ENCODE measurements at places on chromosomes 4 and X. TPM values are rescaled to one million over a fixed set of nuclear protein-coding genes. Genes with fewer than 3 reads are reported as not detected.
A peak's percentile ranks its signal among the peaks of the same experiment; 100 is the strongest.

ZCCHC4 gene
- 12.3 TPM for polyA plus RNA-seq

DNA sequence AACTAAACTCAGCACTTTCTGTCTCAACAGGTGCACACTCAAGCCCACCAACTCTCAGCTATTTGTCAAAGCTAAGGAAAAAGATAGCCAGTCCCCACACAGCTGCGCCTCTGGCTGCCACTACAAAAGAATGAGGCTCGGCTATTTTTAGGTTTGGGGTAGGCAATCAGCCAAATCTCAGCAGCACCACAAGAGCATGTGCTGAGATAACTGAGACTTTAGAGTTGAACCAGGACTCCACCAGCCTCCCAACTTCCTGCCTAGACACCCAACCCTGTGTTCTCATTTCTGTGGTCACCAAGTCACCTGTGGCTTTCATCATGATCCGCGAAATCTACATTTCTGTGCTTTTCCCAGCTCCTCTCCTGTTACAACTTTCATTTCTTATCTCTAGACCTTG lies 28.0 kb downstream of the DMD start:
- peak; percentile 21 for DNase-seq

CFAP99 gene
- polyA plus RNA-seq = 1.1 TPM

SEPTIN6 gene
- 31.6 TPM for polyA plus RNA-seq

- no peak for DNase-seq
Measured at GRCh38 chr4:78602334-78602733, 50.8 kb downstream of the ANXA3 start.

CXCL10 gene
- polyA plus RNA-seq = 0.98 TPM

GALNTL6 gene
- 0.06 TPM for polyA plus RNA-seq

DNA sequence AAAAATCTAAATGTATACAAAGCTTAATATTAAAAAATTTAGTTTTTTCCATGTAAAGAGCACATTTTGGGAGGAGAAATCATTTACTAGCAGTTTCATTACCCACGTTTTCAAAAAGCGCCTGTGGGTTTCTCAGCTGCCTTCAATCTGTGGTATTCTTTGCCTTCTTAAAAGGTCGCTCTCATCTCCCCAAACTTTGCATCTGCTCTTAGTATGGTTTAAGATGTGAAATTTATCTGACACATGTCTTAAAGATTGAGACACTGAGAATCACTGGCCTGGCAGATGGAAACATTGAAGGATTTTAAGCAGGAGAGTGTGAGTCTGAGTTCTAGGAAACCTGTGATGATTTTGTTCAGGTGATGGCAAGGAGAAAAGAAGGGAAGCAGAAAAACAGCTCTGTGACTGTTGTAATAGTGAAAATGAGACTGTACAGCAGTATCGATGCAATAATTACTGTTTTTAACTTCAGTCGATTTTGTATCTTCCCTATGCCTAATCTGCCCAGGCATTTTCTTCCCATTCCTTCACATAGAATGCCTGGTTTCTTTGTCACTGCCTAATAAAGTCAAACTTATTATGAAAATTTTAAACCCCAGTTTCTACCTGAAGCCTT lies 75.9 kb downstream of the PAQR3 start:
- no peak for DNase-seq

DNA sequence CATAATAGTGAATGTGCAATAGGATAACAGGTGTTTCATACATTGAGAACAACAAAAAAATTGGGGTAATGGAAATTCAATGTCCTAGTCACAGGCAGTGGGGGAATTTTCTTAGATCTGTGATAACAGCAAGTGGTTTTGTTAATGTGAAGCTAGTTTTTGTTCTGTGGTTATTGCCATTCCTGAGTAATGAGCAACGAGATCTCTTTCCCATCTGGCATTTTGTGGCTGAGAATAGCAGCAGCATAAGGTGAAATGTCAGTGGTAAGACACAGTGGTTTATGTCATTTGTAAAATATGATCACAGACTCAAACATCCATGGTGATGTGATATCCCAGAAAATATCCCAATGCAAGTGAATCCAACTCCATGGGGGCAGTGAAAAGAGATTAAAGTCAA lies 497.5 kb downstream of the KCNIP4 start:
- no peak for DNase-seq

HSFX3 gene
- polyA plus RNA-seq = not detected

H2BW2 gene
- polyA plus RNA-seq = 1.3 TPM

DNA sequence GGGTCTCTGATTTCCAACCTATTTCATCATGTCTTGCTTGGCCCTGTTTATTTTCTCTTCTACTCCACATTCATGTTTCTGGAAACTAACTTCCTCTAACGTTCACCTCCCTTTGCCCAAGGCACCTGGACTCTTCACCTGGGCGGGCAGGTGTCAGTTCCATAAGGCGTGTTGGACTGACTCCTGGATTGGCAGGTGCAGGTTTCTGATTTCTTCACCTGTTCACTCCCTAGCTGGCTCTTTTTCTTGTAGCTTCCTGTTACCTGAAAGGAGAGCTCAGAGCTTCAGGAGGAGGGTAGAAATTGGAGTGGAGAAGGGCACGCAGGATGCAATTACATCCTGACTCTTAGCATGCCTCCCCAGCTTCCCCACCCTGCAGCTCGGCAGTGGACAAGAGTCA lies 350.8 kb upstream of the KLF3 start:
- DNase-seq = no peak

- no peak for DNase-seq
Measured at GRCh38 chrX:148629434-148629833, 129.0 kb downstream of the AFF2 start.

DNA sequence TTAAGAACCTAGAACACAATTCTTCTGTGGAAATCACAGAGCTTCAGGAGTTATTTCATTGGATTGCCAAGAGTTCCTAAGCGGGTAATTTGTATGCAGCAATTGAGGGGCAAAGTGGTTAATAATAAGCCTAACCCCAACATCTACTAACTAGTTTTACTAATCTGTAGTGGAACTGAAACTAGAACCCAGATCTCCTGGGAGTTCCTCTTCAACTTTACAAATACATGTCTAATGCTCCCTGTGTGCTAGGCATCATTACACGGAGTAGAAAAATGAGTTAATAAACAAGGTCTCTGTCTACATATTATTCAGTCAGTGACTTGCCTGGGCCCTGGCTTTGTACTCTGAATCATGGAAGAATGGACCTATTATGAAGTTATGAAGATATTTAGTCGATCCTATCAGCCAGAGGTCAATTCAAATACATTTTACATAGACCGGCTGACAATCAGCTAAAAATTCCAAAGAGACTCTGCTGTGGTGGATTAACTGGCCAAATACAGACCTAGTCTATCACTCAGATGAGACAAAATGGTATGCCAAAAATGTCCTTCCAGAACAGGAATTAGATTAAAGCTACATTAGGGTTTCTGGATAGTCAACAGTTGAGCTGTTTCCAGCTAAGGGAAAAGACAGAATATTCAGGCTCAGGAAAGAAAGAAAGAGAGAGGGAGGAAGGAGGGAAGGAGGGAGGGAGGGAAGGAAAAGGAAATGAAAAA lies 326.0 kb downstream of the FBXW7 start:
- DNase-seq = no peak

DNA sequence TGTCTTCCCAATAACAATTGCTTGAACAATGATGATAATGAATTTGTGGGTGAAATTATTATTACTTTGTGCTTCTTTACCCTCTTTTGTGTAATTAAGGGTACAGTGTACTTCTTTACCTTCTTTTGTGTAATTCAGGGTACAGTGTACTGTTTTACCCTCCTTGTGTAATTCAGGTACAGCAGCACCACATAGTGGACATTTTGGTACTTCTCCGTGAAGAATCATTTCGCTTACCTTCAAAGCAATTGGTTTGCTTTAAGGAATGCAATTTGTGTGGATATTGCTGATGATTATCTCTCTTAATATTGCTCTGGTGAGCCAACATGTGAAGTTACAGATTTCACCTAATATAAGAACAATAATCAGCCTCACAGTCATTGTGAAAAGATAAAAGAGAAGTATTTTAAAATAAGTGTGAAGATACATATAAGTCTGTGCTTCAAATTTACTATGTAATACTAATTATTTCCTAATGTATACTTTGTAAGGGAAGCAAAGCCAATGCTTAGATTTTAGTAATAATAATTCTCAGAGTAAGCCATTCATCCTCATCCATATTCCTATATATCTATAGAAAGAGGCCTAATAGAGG lies 27.2 kb upstream of the SEC24B start:
- DNase-seq = peak; percentile 36

GRCh38 chr4:1328267-1329155 lies 18.5 kb upstream of the UVSSA start:
- no peak for DNase-seq

DNA sequence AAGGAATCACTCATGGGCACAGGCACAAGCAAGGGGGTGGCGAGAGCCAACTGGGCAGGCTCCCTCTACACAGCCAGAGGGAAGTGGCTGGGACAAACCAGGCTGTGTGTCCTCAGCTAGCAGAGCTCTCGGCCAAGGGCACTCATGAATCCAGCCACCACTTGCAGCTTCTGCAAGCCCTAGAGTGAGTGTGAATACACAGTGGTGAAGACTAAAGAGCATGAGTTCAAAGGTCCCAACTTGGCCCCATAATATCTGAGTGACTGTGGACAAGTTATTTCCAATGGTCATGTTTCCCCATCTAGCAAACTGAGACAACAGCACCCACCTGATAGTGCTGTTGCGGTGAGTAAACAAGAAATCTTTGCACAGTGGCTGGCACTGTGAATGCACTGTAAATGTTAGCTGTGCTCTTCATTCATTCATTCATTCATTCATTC lies 51.7 kb downstream of the ADGRG2 start:
- no peak for DNase-seq

- no peak for DNase-seq
Measured at GRCh38 chr4:113232194-113232593, 182.7 kb downstream of the ANK2 start.

DNA sequence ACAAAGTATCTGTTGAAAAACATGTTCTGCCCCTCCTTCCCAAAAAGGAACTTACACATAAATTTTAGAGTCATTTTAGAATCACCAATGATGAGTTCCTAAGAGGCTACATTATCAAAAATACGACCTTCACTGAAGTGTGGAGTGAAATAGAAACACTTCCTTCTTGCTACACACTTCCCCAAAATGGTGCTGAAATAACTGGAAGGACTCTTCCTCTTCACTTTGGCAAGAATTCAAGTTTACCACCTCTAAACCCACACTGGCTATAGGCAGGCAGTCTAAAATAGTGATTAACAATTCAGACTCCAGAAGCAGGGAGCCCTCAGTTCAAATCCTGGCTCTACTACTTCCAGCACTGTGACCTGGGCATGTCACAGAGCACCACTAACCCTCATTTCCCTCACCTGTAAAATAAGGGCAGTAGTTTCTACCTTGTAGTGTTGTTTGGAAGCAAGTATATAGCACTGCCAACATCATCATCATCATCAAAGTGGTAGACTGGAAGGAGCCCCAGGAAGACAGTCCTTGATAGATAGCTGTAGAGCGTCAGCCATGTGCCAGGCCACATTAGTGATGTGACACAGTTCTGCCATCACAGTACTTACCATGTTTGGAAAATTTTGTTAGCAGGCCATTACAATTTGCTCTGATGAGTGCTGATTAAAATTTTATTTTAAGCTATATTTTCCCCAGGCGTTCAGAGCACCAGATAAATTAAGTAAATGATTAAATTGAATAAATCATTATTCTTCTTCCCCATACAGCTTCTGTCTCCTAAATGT lies 103.3 kb downstream of the PARM1 start:
- no peak for DNase-seq

OTUD6A gene
- polyA plus RNA-seq = not detected

DNA sequence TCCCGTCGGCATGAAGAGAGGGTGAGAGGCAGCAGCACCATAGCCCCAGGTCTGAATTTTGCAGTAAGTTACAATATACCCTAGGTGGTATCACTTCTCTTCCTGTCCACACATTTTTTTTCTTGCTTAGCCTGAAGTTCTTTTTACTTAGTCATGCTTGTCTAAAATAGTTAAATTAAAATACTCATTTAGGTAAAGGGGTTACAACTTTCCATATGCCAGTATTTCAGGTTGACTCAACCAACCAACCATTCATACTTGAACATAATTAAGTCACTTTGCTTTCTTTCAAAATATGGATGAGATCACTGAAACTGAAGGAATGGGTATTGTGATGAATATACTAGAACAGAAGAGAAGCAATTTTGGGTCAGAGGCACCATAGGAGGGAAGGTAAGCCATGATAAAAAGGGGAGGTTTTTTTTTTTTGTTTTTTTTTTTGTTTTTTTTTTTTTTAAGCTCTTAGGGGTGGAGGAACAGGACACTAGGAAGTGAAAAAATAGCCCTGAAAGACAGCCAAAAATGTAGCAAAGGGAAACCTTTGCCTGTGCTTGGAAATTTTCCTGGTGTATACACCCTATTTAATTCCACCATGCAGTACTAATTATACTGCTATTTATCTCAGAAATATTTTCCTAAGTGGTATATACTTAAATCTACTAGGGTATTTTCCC lies 41.8 kb downstream of the RPS6KA3 start:
- DNase-seq = no peak

DNA sequence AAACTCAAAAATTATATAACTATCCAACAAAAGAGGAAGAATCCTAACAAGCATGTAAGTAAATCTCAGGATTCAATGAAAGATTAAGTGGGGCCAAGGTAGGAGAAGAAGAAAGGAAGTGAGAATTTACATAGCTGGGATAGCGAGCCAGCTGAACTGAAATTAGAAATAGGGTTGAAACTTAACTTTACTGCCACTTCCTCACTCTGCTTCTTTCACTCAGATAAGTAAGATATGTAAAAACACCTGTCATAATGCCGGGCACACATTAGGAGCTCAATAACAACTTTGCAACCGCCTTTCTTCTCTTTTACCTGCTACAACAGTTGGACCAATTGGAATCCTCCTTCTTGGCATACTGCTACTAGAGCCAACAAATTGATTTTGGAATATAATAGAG lies 129.4 kb downstream of the CNKSR2 start:
- DNase-seq = no peak

DNA sequence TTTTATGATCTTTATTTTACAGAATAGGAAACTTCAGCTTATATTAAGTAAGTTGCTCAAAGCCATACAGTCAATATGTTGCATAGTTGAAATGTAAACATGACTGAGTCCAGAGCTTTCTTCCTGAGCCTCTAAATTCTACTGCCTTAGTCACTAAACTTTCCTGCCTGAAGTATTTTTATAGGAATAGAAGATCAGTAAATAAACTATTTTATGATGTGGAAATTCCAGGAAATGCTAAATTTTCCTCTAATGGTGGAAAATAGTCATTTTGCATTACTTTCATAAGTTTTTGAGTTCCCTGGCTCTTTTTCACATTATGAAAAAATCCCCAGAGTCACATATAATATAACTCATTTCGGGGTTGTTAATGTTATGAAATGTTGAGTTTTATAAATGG lies 182.8 kb downstream of the BANK1 start:
- DNase-seq = no peak

- no peak for DNase-seq
Measured at GRCh38 chr4:70844180-70844579, 4.5 kb upstream of the GRSF1 start.

BEX5 gene
- polyA plus RNA-seq = 2.5 TPM

- DNase-seq = no peak
Measured at GRCh38 chr4:53481586-53481985, 104.1 kb downstream of the FIP1L1 start.

GRCh38 chr4:93825551-93826216 lies 2.9 kb upstream of the ATOH1 start:
- no peak for DNase-seq

- no peak for DNase-seq
Measured at GRCh38 chr4:130124066-130124465, 1028.1 kb downstream of the C4orf33 start.

- no peak for DNase-seq
Measured at GRCh38 chr4:37816006-37816405, 10.5 kb upstream of the PGM2 start.

GRCh38 chr4:123096038-123096437 lies 173.6 kb upstream of the NUDT6 start:
- no peak for DNase-seq
